ENCODE measurements at places on chromosomes 6 and 20.

DNA sequence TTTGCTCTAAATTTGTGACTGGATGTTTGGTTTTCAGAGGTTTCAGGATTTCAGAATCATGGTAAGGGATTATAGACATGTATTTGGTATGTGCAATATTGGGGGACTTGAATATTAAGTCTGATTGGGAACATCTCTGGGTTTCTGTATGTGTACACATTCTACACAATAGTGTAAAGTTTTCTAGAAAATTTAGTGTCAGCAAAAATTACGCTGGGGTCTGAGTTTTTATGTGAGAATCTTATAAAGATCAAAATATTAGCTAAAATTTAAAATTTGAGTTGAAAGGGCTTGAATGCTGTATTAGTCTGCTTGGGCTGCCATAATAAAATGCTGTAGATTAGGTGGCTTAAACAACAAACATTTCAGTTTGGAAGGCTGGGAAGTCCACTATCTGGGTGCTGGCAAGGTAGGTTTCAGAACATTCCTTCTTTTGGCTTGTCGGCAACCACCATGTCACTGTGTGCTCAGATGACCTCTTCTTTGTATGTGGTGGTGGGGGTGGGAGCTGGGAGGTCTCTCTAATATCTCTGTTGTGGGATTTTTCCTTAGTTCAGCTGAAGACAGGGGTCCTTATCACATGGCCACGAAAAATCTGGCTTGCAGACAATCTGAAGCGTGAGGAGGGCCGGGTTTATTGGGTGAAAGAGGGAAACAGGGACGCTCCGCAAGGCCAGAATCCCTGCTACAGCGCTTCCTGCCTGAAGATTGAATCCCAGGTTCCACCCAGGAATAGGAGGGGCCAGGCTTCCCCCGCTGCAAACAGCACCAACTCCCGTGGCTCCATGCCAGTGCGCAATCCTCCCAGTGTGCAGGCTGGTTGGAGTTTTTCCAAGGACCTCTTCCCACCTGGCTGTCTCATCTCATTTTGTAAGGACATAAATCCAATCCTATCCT is 299.7 kb downstream of the PLCB1 start:
- DNase-seq: no peak

- no peak for DNase-seq
These were observed 88.1 kb downstream of the RSPH3 start for GRCh38 chr6:158911746-158912480.

DNA sequence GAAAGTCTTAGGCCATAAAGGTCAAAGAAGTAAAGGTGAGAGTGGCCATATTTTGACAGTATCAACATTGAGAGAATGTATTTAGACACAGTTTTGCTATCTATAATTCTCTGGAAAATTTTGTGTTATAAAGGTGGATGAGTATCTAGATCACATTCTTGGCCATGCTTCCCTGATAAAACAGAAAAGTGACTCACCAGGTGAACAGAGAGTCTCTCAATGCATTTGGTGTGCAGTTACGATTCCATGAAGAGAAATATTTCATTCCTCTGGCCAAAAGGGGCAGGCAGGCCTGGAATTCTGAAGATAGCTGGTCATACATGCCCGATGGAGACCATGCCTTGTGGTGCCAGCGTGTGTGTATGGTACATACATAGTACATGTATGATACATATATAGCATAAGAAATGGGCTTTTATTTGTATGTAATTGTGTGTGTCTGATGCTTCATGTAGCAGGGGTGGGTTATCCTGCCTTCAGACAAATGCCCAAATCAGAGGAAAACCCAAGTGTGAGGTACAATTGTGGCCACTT is 164.0 kb downstream of the SOBP start:
- DNase-seq: no peak

DNA sequence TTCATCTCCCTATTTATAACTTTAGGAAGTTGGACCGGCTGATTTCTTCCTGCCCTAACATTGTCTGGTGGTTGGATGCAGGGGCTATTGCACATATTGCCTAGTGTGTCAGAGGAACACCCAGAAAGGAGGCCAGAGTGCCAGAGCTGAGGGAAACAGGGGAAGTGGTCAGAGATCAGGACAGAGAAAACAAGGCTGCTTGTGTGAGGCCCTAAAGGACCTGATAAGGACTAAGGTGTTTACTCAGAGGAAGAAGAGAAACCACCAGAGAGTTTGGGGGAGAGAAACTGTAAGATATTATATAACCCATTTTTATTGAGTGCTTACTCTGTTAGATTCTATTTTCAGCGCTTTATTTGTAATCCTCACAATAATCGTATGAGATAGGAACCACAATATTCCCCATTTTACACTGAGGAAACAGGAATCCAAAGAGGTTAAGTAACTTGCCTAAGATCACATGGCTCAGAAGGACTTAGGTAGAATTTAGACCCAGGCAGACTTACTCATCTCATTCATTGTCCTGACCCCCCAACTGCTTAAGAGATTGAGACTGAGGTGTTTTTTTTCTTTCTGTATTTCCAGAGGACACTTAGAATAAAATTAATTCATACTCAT is 54.0 kb upstream of the REV3L start:
- no peak for DNase-seq

- peak; percentile 56 for DNase-seq
These were observed 171.4 kb downstream of the DTNBP1 start for GRCh38 chr6:15491255-15491985.

DNA sequence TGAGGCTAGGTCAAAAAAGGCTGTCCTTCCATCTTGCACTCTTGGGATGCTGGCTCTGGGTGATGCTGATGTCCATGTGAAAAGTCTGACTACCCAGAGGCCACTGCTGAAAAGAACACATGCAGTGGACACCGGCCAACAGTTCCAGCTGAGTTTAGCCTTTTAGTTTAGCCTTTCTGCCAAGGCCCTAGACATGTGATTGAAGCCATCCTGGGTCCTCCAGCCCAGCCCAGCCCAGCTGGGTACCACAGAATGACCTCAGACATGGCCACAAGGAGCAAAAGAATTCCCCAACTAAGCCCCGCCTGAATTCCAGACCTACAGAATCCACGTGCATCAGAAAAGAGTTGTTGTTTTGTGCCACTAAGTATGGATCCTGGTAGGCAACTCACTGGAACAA is 17.4 kb downstream of the PIGT start:
- DNase-seq: no peak

DNA sequence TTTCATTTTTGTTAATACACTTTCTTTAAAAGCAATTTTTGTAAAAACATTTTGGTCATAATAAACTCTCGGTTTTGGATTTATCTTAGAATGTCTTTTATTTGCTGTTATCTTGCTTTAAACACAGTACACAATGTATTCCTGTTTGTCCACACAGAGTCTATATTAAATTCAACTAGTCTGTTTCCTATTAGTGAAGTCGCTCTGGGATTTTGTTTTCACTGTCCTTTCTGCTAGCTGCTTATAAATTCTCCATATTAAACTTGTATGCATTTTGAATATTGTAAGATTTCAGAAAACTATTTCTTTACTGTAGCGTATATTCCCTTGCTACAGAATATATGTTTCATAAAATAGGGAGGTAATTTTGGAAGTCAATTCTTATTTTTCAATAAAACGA is 630.2 kb downstream of the HDGFL1 start:
- DNase-seq: no peak

DNA sequence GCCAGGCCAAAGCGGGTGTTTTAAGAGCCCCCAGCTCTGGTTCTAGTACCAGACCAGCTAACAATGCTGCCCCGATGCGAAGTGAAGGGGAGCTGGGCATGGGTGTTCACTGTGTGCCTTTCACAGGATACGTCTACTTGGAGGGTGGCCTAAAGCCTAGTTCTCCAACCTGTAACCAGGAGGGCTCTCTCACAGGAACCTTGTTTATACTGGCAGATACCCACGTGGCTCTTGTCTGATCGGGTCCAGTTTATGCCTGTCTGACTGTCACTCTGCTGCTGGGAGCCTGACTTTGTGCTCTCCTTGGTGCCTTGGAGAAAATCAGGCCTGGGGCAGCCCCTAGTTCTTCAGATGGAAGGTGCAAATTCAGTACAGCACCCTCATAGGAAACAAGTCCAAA is 60.2 kb upstream of the RNF144B start:
- DNase-seq: no peak

GRCh38 chr20:33441142-33441955 is 2.2 kb downstream of the SNTA1 start:
- DNase-seq: no peak

DNA sequence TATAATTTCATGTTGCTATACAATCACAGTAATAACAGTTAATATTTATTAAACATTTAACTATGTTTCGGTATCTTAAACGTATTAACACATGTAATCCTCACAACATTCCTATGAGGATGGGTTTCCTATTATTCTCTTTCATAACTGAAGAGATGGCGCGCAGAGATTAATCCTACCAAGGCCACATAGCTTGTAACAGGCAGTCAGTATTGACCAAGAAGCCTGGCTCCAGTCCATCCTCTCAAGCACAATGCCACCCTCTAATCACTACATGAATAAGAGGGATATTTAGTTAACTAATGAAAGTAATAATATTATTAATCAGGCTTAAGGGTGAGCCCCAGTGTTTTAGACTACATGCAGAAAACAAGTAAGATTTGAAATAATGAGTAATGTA is 149.7 kb upstream of the SIM1 start:
- no peak for DNase-seq

DNA sequence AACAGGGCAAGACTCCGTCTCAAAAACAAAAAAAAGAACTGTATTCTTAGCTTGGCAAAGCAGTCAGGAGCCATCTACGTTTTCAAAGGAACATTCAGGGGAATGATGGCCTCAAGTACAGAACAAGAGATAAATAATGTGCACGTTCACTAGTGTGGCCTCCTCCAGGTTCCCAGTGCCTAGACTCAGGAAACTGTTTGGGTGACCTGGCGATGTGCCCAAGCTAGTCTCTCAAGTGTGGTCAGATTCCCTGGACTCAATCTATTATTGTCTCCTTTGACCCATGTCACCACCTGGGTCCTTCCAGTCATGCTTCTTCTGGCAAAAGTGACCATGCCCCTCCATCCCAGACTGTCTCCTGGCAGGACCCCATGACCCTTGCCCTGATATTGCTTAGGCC is 23.7 kb downstream of the TRAF3IP2 start:
- no peak for DNase-seq

- no peak for DNase-seq
These were observed 4.8 kb downstream of the SRPK1 start for GRCh38 chr6:35916056-35916455.

DNA sequence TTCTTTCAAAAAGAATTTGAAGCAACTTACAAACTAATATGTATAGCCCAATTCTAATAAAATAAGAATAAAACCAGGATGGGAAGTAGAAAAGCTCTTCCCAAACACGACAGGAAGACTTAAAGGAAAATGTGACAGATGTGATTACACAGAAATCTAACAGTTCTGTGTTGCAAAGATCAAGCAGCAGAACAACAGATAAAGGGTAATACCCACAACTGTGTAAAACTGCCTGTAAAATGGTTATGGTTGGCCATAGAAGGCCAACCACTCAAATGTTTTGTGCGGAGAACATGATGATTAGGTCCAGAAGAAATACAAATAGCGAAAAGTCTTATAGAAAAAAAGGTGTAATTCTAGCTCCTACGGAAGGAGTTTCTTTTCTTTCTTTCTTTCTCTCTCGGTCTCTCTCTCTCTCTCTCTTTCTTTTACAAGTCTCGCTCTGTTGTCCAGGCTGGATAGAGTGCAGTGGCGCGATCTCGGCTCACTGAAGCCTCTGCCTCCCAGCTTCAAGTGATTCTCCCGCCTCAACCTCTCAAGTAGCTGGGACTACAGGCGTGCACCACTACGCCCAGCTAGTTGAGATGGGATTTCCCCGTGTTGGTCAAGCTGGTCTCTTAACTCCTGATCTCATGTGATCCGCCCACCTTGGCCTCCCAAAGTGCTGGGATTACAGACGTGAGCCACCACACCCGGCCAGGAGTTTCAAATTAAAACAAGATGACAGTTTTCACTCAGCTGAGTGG is 128.5 kb downstream of the QRSL1 start:
- no peak for DNase-seq

DNA sequence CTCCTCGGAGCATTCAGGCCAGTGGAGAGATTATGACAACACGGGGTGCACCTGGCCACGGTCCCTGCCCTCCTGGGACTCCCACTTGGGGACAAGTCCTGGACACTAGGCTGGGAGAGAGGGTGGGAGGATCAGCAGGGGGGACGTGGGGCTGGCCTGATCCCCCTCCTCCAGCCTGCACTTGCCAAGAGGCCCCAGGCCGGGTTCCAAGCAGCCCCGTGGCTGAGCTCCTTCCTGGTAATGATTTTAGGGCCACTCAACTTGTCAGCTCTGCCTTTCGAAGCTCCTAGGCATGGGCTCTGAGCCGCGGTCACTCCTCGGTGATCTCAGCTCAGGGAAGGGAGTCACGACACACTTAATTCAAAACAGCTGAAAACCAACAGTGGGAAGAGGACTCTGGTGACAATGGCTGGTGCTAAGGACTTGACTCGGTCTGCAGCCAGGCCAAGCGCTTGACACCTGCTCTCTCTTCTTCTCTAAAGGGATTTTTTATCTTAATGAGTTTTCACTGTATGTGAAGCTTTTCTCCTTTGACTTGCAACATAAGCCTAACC is 161.7 kb downstream of the BMP7 start:
- no peak for DNase-seq

- DNase-seq: no peak
These were observed 21.0 kb downstream of the WASF1 start for GRCh38 chr6:110158479-110158878.

DNA sequence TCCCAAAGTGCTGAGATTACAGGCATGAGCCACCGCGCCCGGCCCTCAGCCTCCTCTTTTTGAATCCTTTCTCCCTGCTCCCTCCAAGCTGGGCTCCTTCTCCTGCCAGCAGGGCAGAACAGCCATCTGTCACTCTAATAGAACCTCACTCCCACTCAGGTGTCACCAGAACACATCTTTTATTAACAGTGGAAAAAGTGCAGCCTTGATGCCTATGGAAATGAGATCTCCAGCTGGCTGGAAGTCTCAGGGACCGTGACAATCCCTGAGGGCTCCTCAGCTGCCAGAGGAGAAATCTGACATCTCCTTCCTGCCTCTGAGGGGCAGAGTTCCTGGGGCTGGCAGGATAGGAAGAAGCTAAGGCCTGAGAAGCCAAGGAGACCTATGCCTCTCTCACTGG is 28.0 kb downstream of the TMC2 start:
- no peak for DNase-seq

- no peak for DNase-seq
These were observed 344.5 kb downstream of the KIF16B start for GRCh38 chr20:16228722-16229121.

DNA sequence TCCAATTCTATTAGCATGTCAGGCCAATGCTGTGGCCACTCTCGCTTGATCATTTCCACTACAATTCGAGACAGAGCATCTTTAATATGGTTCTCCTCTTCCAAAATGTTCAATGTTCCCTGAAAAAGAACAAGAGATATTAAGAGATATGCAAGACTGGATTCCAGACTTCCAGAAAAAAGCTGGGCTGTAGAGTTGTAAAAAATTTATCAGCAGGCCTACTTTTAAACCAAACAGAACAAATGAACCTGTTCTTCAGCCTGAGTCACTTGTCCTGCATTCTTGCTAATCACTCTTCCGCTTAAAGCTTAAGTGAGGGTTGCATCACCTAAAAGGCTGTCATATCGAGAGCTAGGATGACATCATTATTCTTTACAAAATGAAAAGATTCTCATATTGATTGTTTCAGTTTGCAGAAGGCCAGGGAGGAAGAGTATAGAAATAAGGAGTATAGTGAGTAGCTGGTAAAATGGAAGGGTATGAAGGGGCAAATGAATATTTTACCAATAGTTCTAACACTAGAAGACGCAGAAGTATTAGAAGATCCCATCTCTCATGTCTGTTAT is 4.9 kb downstream of the XPO5 start:
- DNase-seq: no peak
